Right ventricle myocardium inferior (tissue), 1 donor: ENCODE measurements at places on chromosomes 4 and X. TPM values are rescaled to one million over a fixed set of nuclear protein-coding genes. Genes with fewer than 3 reads are reported as not detected.

- no peak for DNase-seq
These were observed 13.1 kb upstream of the KIAA0232 start for GRCh38 chr4:6769233-6769988.

Gene TRMT2B
- 16.0 TPM for total RNA-seq

GRCh38 chrX:41043196-41043595 lies 42.0 kb upstream of the USP9X start:
- no peak for DNase-seq

- DNase-seq, result no peak
These were observed 877 bp downstream of the GPRASP1 start for GRCh38 chrX:102652031-102652688.

Gene RIBC1
- 0.62 TPM for total RNA-seq

GRCh38 chrX:75228854-75229253 lies 45.0 kb upstream of the UPRT start:
- DNase-seq, result no peak
